ENCODE measurements at places on chromosomes 13 and 19. TPM values are rescaled to one million over a fixed set of nuclear protein-coding genes. Genes with fewer than 3 reads are reported as not detected.

DNA sequence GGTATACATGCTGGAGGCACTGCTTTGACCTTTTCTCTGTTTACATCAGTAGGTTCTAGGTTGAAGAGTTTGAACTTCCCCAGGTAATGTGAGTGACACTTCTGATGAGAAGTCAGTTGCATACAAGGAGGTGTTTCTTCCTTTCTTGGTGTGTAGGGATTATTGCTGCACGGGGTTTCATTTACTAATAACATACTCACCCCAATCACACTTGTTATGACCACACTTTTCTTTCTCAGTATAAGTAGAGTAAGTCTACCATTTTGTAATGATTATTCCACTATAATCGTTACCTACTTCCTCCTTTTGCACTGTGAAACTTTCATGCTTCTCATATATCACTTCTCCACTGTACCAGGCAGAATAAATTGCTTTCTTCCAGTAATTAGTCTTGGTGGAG lies 138.0 kb downstream of the TNFSF13B start:
- no peak for DNase-seq
- H3K27me3 ChIP-seq = no peaks in the 10 kb centered on the region
- H3K4me3 ChIP-seq = no peak overlapping the region
- H3K4me1 ChIP-seq = peaks cover 44% of the 10 kb centered on the region

DNA sequence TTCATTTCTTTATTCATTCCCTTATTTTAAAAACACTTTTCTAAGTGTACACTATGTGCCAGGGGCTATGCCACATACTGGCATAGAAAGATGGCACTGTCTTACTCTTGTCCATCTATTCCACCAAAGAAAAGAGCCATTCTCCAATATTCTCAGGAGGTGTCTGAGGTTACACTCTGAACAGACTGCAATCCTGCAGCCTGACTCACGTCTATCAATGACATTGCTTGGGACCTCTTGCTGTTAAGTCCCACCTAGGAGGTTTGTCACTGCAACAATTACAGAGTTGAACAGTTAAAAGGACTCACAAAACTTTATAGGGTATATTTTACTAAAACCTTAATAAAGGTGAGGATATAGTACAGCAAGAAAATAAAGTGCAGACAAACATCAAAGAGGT lies 512.9 kb upstream of the HTR2A start:
- DNase-seq = no peak
- H3K4me1 ChIP-seq = no peaks in the 10 kb centered on the region
- no peak overlapping the region for H3K4me3 ChIP-seq
- H3K27ac ChIP-seq = no peak overlapping the region
- H3K36me3 ChIP-seq = no peaks in the 10 kb centered on the region

DNA sequence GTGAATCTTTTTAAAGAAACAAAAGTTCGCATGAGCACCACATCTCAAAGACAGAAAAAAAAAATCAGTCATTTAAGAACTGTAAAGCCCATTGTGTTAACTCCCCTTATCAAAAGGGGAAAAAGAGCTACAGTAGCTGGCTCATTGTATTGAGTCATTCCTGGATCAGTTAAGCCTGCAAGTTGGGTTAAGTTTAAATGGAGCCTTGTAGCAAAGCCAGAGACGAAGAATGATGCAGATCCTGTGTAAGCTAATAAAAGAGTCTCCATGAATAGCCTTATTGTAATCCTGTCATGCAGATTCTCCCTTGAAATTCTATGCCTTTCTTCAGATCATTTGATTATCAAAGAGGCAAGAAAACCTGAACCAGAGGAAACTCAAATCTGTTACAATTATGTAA lies 83.8 kb downstream of the CRYL1 start:
- H3K27me3 ChIP-seq = no peaks in the 10 kb centered on the region
- H3K36me3 ChIP-seq = peaks cover 2% of the 10 kb centered on the region
- H3K4me3 ChIP-seq = no peak overlapping the region

GRCh38 chr19:16522559-16523377 lies 19.5 kb downstream of the CHERP start:
- H3K36me3 ChIP-seq = peaks cover 57% of the 10 kb centered on the region
- H3K4me1 ChIP-seq = no peaks in the 10 kb centered on the region
- H3K4me3 ChIP-seq = no peak overlapping the region
- H3K27ac ChIP-seq = no peak overlapping the region
- H3K27me3 ChIP-seq = no peaks in the 10 kb centered on the region

GRCh38 chr13:72198042-72198441 lies 331.0 kb upstream of the DACH1 start:
- no peak overlapping the region for H3K4me3 ChIP-seq
- no peak for DNase-seq
- H3K4me1 ChIP-seq = no peaks in the 10 kb centered on the region
- no peaks in the 10 kb centered on the region for H3K27me3 ChIP-seq
- no peaks in the 10 kb centered on the region for H3K36me3 ChIP-seq

GRCh38 chr13:39552246-39552645 lies 50.7 kb downstream of the LHFPL6 start:
- no peaks in the 10 kb centered on the region for H3K4me1 ChIP-seq
- peaks cover 14% of the 10 kb centered on the region for H3K27me3 ChIP-seq
- H3K4me3 ChIP-seq = no peak overlapping the region

DNA sequence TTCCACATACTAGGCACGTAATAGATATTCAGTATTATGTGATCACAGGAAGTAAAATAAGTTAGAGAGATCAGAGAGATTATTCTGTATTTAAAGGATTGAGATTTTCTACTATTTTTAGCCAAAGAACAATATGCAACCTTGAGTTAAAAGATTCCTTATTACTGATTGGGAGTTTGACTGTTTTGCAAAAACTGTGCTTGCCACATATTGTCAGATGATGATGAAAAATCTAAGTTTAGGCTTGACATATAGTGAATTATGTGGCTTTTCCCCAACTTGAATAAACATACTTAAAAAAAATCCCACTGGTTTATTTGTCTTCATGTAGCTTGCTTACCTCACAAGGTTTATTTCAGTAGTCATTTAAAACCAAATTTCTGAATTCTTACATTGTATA lies 194.4 kb downstream of the KCNRG start:
- no peak overlapping the region for H3K4me3 ChIP-seq
- H3K27ac ChIP-seq = no peak overlapping the region
- H3K36me3 ChIP-seq = peaks cover 6% of the 10 kb centered on the region

UBE2L5 gene
- not detected for total RNA-seq
